ENCODE measurements at places on chromosomes 7 and 10.
A peak's percentile ranks its signal among the peaks of the same experiment; 100 is the strongest.

DNA sequence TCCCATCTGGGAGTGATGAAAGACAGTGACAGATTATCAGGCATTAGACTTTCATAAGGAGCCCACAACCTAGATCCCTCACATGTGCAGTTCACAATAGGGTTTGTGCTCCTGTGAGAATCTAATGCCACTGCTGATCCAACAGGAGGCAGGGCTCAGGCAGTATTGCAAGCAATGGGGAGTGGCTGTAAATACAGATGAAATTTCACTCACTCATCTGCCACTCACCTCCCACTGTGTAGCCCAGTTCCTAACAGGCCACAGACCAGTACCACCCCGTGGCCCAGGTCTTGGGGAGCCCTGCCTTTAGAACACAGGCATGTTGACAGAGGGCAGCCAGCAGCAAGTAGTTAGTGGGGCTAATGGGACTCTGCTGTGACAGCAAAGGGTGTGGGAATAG is 137.3 kb upstream of the NANOS1 start:
- H3K36me3 ChIP-seq = no peaks in the 10 kb centered on the region
- no peaks in the 10 kb centered on the region for H3K4me1 ChIP-seq
- H3K27me3 ChIP-seq = no peaks in the 10 kb centered on the region
- H3K4me3 ChIP-seq = no peak overlapping the region

- H3K36me3 ChIP-seq = no peaks in the 10 kb centered on the region
- DNase-seq = no peak
- H3K4me3 ChIP-seq = no peak overlapping the region
These were observed 90.7 kb upstream of the LRRC4 start for GRCh38 chr7:128121711-128122530.

- no peak overlapping the region for H3K4me3 ChIP-seq
- no peaks in the 10 kb centered on the region for H3K27me3 ChIP-seq
- no peaks in the 10 kb centered on the region for H3K4me1 ChIP-seq
- peak; percentile 85 for DNase-seq
These were observed 27.1 kb downstream of the LRRC20 start for GRCh38 chr10:70355051-70356021.

- H3K27me3 ChIP-seq = no peaks in the 10 kb centered on the region
- peaks cover 46% of the 10 kb centered on the region for H3K4me1 ChIP-seq
- no peaks in the 10 kb centered on the region for H3K36me3 ChIP-seq
- DNase-seq = peak; percentile 69
- H3K27ac ChIP-seq = peak overlapping the region; percentile 60
These were observed 127.6 kb downstream of the TNS3 start for GRCh38 chr7:47454069-47454973.

DNA sequence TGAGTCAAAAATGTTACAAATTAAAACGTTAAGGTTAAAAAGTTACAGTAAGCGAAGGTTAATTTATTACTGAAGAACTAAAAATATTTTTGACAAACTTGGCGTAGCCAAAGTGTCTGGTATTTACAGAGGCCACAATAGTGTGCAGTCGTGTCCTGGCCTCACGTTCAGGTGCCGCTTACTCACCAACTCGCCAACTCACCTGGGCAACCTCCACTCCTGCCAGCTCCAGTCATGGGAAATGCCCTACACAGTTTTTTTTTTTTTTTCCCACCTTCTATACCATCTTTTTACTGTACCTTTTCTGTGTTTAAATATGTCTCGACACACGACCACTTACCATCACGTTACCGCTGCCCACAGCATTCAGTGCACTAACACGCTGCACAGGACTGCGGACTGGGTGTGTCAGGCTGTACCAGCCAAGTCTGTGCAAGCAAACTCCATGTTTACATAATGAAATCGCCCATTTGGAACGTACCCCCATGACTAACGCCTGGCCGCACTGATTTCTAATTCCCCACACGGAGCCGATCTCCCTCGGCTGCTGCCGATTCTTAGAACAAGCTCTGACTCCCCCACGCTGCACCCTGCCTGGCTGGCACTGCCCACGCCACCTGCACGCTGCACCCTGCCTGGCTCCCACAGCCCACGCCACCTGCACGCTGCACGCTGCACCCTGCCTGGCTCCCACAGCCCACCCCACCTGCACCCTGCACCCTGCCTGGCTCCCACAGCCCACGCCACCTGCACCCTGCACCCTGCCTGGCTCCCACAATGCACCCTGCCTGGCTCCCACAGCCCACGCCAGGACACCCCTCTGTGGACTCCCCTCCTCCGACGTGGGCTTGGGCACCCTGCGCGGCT is 203.1 kb downstream of the ZMYND11 start:
- H3K36me3 ChIP-seq = peaks cover 34% of the 10 kb centered on the region
- H3K4me3 ChIP-seq = no peak overlapping the region
- peak overlapping the region; percentile 92 for H3K27ac ChIP-seq
- DNase-seq = no peak
- peaks cover 30% of the 10 kb centered on the region for H3K4me1 ChIP-seq
- no peaks in the 10 kb centered on the region for H3K27me3 ChIP-seq

DNA sequence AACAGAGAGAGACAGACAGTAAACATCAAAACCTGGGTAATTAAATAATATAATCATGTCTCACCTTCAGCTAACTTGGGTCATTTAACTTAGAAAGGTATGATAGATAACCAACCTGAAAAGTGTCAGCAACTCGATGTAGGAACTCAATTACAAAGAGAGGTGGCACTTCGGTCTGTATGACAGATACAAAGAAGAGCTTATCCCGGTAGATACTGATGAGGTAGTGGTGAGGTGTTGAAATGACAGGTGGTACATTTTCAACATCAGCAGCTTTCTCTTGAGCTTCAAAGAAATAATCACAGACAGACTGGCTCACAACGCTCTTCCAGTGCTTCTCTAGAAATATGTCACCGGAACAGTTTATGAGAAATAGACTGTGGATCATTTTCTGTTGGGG is 12.6 kb downstream of the AP3M1 start:
- H3K4me1 ChIP-seq = no peaks in the 10 kb centered on the region
- DNase-seq = no peak
- H3K36me3 ChIP-seq = peaks cover 19% of the 10 kb centered on the region
- H3K27ac ChIP-seq = no peak overlapping the region
- H3K4me3 ChIP-seq = no peak overlapping the region
- H3K27me3 ChIP-seq = no peaks in the 10 kb centered on the region

DNA sequence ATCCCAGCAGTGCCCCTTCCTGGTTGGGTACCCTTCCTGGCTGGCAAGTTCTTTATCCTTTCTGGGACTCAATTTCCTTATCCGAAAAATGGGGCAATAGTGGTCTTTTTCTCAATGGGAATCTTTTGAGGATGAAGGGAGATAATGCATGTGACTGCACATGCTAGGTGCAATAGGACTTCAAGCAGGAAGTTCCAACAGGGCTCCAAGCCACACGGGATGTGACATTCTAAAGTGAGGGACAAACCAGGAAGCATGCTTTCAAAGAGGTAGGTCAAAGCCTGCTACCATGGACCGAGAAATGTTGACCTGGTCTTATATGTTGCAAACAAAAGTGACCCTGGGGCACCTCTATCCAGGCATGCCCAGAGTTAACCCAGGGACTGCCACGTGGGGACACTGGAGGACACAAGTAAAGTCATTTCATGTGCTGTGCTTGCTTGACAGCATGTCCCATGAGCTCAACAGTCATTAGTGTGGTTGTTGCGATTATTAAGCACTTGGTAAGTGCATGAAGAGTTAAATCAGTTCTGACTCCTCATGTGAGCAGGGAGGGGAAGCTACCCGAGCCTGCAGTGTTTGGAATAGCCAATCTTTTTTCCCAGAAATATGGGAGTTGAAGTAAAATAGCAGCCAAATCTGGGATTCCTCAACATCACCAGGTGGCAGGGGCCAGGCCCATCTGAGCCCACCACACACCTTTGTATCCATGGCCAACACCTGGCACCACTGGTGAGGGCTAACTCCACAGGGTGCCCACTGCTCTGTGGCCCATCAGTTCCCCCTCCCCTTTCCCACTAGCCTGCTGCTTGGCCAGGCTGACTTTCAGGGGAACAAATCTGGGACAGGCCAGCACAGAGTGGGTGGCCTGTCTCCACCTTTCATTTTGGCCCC is 5.7 kb downstream of the ARHGAP22 start:
- no peak overlapping the region for H3K27ac ChIP-seq
- H3K4me1 ChIP-seq = peaks cover 19% of the 10 kb centered on the region
- no peaks in the 10 kb centered on the region for H3K27me3 ChIP-seq
- DNase-seq = no peak
- peak overlapping the region; percentile 12 for H3K4me3 ChIP-seq

DNA sequence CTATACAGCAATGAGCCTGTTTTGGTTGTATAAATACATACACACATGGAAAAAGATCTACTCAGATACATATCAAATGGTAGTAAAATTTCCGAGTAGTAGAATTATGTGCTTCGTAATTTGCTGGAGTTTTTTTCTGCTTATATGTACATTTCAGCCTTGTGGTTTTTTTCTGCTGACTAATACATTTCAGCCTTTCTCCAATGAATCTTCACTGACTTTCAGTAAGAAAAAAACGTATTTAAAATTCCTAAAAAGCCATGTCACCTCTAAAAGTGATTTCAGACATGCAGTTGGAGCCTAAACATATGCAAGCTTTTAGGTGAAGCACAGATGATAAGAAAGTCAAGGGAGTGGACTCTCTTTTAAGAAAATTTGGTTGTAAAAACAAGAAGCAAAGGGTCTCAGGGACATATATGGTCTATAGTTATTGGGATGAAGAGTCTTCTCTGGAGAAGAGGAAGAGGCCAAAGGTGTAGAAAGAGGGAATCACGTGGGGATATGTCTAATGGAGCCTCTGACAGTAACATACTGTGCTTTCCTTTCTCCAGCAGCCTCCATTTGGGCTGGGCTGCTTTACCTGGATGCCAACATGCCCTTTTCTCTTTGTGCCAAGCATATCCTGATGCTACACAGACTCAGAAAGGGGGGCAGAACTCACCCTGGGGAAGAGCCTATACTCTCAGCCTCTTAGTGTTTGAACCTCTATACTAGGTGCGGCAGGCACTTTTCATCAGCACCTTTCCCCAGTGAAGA is 2.4 kb downstream of the AMPH start:
- H3K27ac ChIP-seq = no peak overlapping the region
- DNase-seq = no peak
- H3K4me1 ChIP-seq = peaks cover 2% of the 10 kb centered on the region
- no peak overlapping the region for H3K4me3 ChIP-seq
- no peaks in the 10 kb centered on the region for H3K36me3 ChIP-seq

GRCh38 chr7:102456327-102456726 is 8.3 kb downstream of the ALKBH4 start:
- H3K36me3 ChIP-seq = peaks cover 49% of the 10 kb centered on the region
- H3K27me3 ChIP-seq = no peaks in the 10 kb centered on the region
- H3K4me1 ChIP-seq = peaks cover 2% of the 10 kb centered on the region
- no peak for DNase-seq

DNA sequence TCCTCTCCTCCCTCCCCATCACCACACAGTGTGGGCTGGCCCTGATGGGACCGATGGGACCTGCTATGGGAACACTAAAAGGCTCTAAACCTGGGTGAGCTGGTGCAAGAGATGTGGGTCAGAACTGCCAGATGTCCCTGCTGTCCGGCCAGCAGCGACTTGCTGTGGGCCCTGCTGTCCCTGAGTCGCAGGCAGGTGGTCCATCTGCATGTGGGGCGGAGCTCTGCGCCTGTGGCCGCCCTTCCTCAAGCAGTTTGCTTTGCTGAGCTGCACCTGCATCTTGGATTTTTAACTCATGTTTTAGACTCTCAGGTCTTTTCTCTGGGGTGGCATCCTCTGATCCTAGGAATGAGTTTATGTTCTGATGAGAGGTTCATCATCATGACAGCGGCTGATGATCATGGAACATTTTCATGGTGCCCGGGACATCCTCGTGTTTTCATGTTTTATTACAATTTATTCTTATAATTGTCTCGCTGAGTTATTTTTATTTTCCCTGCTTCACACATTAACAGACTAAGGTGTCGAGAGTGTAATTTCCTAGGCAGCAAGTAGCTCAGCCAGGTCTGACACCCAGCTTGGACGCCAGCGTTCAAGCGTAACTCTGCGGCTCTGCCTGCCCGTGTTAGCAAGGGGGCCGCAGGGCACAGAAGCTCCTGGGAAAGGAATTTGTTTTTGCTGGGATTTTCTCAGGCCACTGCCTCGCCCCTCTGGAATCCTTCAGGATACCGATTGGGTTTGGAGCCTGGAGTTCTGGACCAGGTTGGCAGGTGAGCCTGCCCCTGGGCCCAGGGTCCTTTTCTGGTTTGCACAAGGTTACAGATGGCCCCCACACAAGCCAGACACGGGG is 615.2 kb upstream of the FOXK1 start:
- H3K27me3 ChIP-seq = no peaks in the 10 kb centered on the region
- peaks cover 12% of the 10 kb centered on the region for H3K36me3 ChIP-seq
- no peak overlapping the region for H3K27ac ChIP-seq
- no peak overlapping the region for H3K4me3 ChIP-seq
- H3K4me1 ChIP-seq = peaks cover 3% of the 10 kb centered on the region
- DNase-seq = no peak

DNA sequence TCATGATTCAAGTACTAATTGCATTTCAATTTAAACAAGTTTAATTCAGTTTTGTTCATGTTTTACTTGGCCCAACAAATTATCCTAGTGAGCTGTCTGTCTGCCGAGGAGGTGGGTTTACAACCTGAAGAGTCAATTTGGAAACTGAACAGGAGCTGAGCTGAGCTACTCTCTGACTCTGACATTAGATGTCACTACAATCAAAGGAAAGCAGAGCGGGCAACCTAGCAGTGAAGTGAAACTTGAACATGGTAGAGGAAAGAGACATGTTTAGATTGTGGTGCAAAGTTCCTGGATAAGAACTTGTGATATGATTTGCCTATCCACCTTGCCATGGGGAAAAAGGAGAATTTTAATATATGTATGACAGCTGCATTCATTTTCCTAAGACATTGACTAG is 9.6 kb upstream of the AGR3 start:
- peak; percentile 78 for DNase-seq
- H3K4me1 ChIP-seq = no peaks in the 10 kb centered on the region
- H3K36me3 ChIP-seq = no peaks in the 10 kb centered on the region
- no peaks in the 10 kb centered on the region for H3K27me3 ChIP-seq
- no peak overlapping the region for H3K4me3 ChIP-seq

DNA sequence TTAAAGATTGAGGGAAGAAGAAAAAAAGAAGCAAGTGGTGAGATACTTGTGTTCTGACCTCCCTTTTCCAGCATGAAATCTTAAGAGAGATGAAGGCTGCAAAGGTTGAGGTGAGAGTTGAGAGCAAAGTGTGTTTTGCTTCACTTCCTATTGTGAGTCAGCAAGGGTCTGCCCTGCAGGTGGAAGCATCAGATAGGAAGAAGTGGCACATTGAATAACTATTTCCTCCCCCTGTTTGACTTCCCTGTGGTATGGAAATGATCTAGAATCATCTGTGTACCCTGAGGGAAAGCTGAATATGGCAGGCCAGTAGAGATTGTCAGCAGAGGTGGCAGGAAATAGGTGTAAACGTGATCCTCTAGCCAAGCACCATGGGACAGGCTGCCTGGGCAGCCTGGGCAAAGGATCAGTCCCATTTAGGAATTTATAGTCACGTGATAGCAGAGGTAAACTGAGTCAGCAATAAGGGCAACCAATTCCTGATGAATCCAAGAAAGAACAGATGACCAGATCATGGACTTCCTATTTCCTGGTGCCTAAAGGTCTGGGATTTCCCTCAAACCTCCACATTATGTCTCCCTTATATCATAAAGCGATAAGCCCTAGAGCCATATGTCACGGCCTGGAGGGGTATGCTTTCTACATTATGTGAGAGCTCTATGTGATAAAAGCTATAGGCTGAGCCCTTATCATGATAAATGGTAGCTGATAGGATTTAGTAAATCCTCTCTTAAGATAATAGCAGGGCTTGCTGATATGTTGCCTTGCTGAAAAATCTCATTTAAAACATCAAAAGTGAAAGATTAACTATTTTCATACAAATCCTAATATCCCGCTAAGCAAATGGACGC is 287.0 kb downstream of the MDFIC start:
- H3K27ac ChIP-seq = no peak overlapping the region
- no peaks in the 10 kb centered on the region for H3K4me1 ChIP-seq
- no peaks in the 10 kb centered on the region for H3K27me3 ChIP-seq
- no peaks in the 10 kb centered on the region for H3K36me3 ChIP-seq
- no peak overlapping the region for H3K4me3 ChIP-seq
- DNase-seq = no peak

Measured in mesenchymal stem cell (in vitro differentiated cells and primary cell).